ENCODE measurements at places on chromosomes 11 and 22.
A peak's percentile ranks its signal among the peaks of the same experiment; 100 is the strongest.

- DNase-seq: peak; percentile 64
These were observed 44.8 kb downstream of the ENDOD1 start for GRCh38 chr11:95134491-95134890.

DNA sequence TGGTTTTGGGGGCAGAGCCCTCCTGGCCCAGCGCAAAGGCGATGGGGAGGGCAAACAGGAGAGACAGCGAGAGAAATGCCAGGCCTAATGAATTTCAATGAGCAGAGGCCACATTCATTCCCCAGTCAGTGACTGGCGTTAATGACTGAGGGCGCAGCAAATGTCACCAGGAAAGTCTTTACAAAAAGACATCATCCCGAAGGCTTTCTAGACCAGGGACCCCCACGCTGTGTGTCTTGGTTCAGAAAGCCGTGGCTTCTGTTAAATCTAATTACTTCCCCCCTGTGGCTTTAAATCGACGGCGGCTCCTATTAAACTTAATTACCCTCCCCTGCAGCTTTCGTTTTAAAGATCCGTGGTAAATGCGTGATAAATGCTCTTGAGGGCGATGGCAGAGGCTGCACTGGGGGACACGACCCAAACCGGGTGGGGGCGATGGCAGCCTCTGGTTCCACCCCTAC is 1.6 kb upstream of the FGF19 start:
- DNase-seq: no peak

DNA sequence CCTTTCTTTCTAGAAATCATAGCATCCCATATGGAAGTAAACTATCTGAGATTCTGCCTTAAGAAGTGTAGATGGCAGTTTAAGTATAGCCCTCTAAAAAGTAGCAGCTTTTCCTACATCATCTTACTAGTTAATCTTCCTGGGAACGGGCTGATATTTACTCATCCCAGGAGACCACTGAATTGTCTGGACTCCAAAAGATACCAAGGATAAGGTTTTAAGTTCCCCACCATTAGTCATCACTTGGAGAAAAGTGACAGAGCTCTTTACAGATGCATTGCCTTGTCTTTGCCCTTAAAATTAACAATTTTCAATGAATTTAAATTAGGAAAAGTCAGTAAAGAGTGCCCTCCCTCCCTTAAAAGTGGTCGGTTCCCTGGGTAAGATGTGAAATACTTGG is 129.5 kb downstream of the MAML2 start:
- DNase-seq: peak; percentile 80

GRCh38 chr11:1890856-1891830 is 552 bp downstream of the PRR33 start:
- no peak for DNase-seq

DNA sequence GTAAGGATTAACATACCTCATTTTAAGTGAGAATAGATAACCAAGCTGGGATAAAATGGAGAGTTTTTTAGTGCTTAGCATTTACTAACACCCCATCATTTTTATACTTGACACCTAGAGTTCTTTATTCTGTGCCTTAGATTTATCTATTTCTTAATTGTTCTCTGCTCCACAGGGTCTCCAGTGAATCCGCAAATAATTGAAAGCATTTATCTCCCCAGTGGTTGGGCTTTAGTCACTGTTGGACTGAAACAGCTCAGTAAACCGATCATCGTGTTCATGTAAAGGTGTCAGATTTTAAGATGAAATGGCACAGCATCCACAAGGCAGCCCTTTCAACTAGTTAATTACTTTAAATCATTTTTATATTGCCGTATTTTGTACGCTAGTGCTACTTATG is 17.8 kb upstream of the GRIA4 start:
- DNase-seq: no peak

DNA sequence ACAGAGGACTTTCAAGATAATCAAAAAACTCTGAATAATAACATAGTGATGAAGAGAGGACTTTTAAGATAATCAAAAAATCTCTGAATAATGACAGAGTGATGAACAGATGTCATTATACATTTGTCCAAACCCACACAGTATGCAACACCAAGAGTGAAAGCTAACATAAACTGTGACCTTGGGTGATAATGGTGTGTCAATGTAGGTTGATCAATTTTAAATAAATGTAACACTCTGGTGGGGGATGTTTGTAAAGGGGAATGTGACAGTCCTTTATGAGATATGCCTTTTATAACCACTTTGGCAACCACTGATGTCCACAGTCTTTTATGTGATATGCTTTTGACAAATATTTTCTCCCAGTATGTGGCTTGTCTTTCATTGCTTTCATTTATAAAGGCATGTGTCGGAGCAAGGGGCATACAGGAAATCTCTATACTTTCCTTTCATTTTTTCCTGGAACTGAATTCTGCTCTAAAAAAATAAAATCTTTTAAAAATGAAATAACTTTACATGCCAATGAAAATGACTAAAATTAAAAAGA is 10.3 kb upstream of the OR9G1 start:
- no peak for DNase-seq

GRCh38 chr11:10828402-10828801 is 19.7 kb upstream of the EIF4G2 start:
- no peak for DNase-seq

DNA sequence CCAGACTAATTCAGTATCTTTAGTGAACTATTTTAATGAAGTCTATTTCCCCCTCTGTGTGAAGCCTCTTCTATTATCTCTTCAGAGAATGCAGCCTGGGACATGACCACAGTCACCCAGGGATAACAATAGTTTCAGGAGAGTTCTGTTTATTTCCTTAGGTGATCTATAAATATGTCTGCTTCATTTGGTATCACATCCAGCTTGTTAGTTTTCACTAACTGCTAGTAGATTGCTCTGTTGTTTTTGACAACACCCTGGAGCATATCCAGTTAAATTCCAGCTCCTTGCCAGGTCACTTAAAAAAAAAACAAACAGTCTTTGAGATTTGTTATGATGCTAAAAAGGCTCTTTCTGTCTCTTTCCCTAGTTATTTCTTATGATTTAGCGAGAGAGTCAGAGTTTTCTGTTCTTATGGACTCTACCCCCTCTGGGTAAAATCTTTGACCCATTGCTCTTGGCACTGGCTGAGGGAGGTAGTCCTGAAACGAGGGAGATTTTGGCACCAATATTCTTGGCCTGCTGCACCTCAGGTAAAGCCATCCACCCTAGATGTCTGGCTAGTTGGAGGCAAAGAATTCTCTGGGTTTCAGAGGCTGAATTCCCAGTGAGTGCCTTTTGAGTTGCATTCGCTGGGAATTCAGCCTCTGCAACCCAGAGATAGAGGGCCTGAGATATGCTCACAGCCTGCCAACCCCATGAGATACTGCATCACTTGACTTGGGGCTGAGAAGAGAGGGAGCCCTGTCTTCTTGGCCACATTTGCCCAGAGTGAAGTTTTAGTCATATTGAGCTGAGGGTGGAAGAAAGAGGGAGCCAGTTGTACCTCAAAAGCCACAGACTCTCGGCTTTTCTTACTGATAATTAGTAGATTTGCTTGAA is 159.1 kb downstream of the PGR start:
- DNase-seq: peak; percentile 23

- no peak for DNase-seq
These were observed 27.0 kb upstream of the YWHAH start for GRCh38 chr22:31917227-31917921.

- no peak for DNase-seq
These were observed 18.3 kb upstream of the TALDO1 start for GRCh38 chr11:728901-729491.

DNA sequence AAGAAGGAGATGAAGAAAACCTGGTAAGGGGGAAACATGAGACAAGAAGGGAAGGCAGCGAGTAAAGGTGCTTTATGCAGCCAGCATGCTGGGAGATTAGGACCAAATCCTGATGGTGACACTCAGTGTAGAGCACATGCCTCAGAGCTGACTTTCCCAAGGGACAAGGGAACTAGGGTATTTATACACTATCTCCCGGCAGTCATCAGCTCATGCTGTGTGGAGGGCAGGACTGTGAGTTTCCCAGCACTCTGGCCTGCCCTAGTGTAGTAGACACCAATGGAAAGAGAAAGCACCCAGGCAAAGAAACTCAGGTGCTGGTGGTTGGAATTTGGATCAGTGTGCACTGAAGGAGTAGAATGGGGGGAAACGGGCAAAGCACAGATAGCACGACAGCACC is 128.3 kb upstream of the CSNK2A3 start:
- no peak for DNase-seq

GRCh38 chr22:35454416-35455054 is 54.6 kb downstream of the MCM5 start:
- DNase-seq: no peak

GRCh38 chr22:20173246-20173645 is 22.4 kb upstream of the CCDC188 start:
- no peak for DNase-seq

DNA sequence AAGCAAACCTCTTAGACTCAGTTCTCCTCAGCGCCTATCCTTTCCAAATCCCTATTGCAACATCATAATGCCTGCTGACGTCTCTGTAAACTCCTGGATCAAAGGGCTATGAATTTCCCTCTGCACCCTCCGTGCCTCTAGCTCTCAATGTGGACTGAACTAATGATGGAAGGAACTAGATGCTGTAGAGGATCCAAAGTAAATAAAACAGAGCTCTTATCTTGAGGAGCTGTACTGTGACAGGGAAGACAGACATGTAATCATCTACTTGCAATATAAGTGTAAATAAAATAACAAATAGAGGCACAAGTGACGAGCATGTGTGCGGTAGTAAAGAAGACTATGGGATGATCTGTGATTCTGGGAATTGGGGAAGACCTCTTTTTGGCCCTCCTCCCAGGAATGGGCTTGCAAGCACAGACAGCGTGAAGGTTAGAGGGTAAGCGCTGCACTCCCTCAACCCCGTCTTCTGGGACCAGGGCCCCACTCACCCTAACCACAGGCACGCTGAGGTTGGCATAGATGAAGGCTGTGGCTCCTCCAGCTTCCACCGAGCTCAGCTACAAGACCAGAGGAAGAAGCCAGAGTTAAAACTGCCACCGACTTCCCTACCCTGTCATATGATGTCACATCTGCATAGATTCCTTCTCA is 42.2 kb downstream of the P4HA3 start:
- peak; percentile 84 for DNase-seq

DNA sequence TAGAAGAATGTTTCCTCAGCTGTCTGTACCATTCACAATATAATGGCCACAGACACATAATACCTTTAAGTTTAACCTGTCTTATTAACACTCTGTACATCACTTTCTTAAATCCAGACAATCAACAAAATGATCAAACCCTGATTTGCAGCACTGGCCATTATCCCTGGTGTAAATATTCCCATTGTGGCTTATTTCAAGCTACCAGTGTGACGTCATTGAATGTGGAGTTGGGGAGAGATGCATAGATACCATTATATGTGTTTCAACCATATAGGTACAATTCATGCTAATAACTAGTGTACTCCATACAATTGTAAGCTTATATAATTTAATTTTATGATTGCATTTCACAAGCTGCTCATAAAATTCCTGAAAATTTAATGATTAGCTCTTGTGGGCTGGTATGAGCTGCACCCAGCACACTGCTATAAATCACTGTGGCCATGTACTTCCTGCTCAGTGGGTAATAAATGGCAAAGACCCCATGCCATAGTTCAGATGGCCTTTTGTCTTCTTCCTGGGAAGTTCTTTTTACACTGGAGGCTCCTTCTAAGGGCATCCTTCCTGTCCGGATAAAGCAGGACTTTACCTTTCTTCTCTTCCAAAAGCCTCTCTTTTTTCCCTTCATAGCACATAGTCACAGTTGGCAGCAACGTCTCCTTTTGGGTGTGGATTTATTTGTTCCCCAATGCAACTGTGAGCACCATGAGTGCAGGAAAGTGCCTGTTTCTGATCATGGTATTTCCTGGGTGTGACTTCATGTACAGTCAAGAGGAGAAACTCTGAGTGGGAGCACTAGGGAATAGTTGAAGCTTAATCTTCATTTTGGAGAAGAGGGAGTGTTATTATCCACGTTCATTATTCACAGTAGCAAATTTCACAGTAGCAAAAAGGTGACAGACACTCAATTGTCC is 87.8 kb downstream of the MIAT start:
- no peak for DNase-seq

DNA sequence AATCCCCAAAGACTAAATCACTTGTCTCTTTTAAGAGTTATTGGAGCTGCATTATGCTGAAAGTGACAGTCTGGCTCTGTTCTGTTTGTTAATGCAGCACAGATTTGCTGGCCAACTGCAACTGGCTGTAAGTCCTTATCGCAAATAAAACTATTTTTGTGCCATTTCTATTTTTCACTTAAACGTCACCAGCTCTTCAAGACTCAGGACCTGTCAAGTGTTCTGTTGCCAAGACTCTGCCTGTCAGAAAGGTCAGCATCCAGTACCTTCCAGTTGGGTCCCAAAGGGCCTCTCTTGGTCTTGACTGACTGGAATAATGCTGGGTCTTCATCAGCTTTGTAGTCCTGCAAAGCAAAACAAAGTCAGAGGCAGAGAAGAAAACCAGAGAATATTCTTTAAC is 45.6 kb downstream of the PITPNB start:
- DNase-seq: no peak

GRCh38 chr11:95451261-95451660 is 220.3 kb upstream of the SESN3 start:
- peak; percentile 17 for DNase-seq

DNA sequence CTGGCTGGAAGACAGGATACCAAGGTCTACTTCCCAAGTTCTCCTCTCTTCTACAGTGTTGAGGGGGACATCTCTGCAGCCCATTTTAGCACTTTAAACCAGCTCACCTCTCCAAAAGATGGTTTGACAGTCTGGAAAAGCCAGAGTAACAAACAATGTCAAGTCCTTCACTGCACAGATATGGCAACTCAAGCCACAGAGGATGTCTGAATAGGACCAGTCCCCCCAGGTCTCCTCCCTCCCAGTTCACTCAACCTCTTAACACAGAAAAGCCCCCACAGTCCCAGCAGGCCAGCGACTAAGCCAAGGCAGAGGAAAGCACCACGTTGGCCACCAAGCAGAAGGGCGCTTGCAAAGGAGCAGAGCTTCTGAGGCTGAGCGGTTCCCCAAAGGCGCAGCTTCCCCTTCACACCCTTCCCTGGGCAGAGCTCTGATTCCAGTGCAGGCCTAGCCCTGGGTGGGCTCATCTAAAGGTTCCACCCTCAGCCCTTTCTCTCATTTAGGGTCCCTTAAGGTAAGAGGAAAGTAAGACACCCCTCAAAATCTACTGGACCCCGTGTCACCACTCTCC is 62.7 kb downstream of the PAK1 start:
- DNase-seq: peak; percentile 29

DNA sequence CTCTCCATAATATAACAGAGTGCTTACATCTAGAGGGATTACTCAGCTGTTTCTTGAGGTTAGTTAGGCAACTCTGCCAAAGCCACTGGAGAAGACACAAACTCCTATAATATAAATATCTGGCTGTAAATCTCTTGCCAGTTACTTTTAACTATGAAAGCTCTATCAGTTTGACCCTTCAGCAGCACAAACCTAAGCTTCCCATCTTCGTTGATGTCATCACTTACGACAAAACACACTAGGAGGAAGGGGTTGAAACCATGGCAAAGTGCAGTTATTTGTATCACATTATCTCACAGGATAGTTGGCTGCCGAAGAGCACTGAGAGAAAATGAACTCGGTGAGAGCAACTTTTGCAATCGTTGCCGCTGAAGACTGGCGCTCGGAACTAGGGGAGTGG is 922.1 kb downstream of the OPCML start:
- DNase-seq: peak; percentile 49

Data from choroid plexus epithelial cell (primary cell).